ENCODE measurements at places on chromosomes 7 and 10. TPM values are rescaled to one million over a fixed set of nuclear protein-coding genes. Genes with fewer than 3 reads are reported as not detected.

- DNase-seq = no peak
Measured at GRCh38 chr7:25789701-25790640, 362.0 kb upstream of the NFE2L3 start.

Gene UCMA
- not detected for total RNA-seq

- no peak for DNase-seq
Measured at GRCh38 chr10:44382981-44383748, 1.7 kb downstream of the CXCL12 start.

DNA sequence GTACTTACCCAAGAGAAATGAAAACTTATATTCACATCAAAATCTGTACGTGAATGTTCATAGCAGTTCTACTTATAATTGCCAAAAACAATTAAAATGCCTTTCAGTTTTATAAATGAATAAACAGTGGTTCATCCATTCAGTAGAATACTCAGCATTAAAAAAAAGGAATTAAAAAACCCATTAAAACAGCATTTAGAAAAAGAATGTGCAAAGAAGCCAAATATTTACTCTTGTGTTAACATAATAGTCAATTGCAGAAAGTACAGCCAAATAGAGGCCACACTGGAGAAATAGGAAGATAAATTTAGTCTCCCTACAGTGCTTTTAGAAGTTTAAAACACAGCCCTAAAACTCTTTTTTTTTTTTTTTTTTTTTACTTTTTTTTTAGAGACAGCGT, 54.6 kb downstream of the MYO3A start:
- DNase-seq = no peak

Gene PRSS37
- 0.51 TPM for total RNA-seq

- DNase-seq = no peak
Measured at GRCh38 chr7:46565253-46566096, 644.4 kb upstream of the IGFBP3 start.

Gene SEC23IP
- 75.2 TPM for total RNA-seq

DNA sequence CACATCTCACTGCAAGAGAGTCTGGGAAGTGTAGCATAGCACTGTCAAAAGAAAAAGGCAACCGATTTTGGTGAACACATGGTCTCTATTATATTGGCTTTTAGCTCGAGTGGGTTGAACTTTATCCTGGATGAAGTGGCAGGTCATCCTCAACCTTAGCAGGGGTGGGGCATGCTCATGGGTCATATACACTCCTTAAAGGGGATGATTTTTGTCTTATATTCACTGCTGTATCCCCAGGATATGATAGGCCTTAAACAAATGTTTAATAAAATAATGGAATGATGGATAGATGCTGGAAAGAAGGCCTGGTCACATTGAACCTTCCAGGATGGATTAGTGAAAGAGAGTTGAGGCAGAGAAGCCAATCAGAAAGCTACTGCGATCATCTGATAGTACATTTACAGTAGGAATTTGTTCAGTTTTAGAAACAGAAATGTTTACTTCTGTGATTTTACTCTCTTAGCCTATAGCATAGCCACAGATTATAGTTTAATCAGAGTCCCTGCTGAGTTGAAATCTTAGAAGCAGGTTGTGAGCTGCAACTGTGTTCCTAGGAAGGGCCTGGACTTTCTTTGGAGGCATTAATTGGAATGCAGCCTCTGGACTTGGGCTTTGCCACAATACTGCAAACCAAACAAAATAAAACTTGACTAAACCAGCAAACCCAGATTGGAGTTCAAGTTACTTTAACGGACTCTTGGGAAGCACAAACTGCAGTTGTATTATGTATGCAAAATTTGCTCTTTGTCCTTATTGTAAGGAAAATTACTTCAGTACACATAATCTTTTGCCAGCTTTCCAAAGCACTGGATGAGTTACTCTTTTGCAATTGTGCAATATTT, 138.3 kb downstream of the BMPER start:
- no peak for DNase-seq

Gene CRYGN
- not detected for total RNA-seq

DNA sequence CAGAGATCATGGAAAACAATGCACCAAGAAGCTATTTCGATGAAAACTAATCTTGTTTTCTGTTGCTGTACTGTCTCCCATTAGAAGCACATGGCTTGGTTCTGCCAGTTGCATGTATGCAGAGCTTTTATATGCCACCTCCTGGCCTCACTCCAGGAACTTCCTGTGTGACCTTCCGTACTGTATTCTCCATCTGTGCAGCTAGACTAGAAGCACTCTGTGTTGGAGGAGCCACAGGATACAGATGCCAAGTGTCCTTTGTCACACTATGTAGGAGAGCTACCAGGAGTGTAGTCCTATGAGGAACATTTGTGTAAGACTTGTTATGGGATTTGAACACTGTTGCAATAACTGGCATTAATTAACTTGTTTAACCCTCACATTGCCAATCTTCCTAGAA, 503.5 kb upstream of the TPK1 start:
- no peak for DNase-seq

- no peak for DNase-seq
Measured at GRCh38 chr10:29512425-29512974, 122.3 kb downstream of the SVIL start.

Gene NOLC1
- total RNA-seq = 50.3 TPM

DNA sequence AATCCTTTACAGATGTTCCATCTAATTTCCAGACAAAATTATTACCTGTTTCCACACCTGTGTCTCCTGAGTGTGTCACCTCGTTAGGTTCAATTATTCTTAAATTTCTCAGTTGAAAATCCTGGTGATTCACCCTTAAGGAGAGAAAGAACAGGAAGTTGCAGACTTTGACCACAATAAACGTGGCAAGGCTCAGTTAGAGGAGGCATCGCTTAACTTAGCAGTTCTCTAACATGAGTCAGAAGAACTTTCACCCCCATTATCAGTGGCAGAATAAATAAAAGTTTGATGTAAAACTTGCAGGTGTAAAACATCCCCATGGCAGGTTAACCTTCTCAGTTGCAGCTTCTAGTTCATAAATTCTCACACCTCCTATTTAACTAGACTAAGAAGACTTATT, 8.3 kb downstream of the XPNPEP1 start:
- no peak for DNase-seq

DNA sequence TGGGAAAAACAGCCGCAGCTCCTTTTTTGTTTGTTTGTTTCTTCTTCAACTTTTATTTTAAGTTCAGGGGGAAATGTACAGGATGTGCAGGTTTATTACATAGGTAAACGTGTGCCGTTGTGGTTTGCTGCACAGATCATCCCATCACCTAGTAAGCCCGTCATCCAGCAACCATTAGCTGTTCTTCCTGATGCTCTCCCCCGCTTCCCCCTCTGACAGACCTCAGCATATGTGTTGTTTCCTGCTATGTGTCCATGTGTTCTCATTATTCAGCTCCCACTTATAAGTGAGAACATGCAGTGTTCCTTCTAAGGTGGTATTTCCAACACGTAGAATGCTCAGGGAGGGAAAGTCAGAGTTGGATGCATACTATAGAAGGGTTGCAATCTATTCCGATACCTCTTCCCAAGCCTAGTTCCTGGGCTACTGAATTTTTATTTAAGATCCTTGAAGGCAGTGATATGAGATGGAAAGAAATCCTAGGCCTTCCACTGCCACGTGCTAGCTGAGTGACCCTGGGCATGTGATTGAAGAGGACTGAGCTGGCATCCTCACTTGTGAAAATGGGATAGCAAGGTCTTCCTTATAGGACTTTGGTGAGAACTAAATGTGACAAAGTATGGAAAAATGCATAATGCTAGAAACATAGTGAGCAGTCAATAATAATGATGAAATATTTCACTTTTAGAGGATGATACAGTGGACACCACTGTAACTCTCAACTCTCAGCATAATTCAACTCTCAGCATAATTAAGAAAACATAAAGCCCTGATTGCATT, 278.5 kb downstream of the REEP3 start:
- DNase-seq = no peak

DNA sequence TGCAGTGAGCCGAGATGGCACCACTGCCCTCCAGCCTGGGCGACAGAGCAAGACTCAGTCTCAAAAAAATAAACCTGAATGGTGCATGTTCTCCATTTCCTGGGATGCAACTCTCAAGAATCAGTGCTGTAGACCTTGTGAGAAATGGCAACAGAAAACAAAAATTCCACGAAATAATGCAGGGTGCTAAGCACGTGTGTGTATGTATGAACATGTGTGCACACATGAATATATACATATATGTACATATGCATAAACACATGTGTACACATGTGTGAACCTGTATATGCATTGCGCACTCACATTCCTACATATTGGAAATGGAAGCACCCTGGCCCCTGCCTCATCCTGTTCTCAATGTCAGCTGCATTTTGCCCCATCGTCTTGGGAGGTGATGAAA, 548.5 kb downstream of the TCERG1L start:
- DNase-seq = no peak

GRCh38 chr7:64558781-64559180, 4.1 kb downstream of the ZNF680 start:
- no peak for DNase-seq
